Activated CD4-positive, alpha-beta T cell treated with anti-CD3 and anti-CD28 coated beads, Interleukin-2, Interleukin-6, amounts not matched to agents 100 ng/mL and 50 ng/mL, durations not matched to agents 16 hours and 8 hours (primary cell): ENCODE measurements at places on chromosomes 7 and 10.
A peak's percentile ranks its signal among the peaks of the same experiment; 100 is the strongest.

DNA sequence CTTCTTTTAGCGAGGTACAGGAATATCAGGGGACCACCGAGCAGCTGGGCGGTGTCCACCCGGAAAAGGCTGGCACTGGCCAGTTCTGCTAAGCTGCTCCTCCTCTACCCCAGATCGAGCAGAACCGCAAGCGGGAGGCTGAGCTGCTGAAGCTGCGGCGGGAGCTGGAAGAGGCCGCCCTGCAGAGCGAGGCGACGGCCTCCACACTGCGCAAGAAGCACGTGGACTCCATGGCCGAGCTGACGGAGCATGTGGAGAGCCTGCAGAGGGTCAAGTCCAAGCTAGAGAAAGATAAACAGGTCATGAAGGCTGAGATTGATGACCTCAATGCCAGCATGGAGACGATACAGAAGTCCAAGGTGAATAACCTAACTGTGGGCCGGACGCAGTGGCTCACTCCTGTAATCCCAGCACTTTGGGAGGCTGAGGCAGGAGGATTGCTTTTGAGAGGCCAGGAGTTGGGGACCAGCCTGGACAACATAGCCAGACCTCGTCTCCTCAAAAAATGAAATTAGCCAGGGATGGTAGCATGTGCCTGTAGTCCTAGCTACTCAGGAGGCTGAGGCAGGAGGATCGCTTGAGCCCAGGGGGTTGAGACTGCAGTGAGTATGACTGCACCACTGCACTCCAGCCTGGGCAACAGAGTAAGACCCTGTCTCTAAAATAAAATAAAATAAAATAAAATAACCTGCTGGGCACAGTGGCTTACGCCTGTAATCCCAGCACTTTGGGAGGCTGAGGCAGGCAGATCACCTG lies 15.3 kb downstream of the MYH16 start:
- no peak for DNase-seq

DNA sequence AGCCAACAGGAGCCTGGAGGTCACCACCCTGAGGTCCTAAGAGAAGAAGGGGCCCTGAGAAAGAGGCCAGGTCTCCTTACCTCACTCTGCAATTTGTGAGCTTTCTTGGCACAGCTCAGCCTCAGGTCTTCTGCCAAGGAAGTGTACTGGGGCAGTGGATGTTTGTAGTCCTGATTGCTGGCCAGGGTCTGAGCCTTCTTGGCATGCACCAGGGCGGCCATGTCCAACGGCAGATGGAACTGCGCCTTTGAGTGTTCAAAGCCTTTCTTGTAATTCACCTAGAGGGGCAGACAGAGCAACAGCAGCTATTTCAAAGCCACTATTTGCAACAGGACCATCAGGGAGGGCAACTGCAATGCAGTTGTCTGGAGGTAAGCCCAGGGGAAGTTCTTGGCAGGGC lies 51.7 kb downstream of the NRAP start:
- no peak for DNase-seq

GRCh38 chr7:21358648-21359047 lies 69.2 kb upstream of the SP4 start:
- peak; percentile 37 for DNase-seq

- DNase-seq: no peak
Observed at GRCh38 chr10:5573968-5574641, 49.3 kb downstream of the CALML3 start.

- no peak for DNase-seq
Observed at GRCh38 chr10:17236468-17237148, 8.6 kb downstream of the VIM start.

- DNase-seq: no peak
Observed at GRCh38 chr10:86703176-86703575, 34.9 kb downstream of the LDB3 start.

DNA sequence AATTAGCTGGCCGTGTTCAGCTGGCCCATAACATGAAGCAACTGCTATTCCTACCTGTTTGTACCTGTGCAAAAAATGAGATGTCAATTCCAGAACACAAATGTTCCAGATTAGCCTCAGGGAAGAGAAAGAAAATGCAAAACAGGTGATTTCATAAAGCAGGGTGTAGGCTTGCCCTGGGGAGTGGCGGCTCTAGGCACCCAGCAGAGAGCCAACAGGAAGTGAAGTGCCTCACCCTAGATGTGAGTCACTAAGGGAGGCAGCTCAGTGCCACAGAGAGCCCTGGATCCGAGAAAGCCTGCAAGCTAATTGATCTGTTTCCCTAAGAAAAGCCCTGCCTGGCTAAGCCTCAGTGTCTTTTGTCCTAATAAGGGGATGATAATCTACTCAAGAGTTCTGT lies 240.0 kb downstream of the ARHGAP21 start:
- DNase-seq: peak; percentile 51

- DNase-seq: no peak
Observed at GRCh38 chr7:55594414-55594813, 22.1 kb upstream of the VOPP1 start.

GRCh38 chr7:18834577-18834976 lies 282.9 kb downstream of the TWIST1 start:
- DNase-seq: no peak

DNA sequence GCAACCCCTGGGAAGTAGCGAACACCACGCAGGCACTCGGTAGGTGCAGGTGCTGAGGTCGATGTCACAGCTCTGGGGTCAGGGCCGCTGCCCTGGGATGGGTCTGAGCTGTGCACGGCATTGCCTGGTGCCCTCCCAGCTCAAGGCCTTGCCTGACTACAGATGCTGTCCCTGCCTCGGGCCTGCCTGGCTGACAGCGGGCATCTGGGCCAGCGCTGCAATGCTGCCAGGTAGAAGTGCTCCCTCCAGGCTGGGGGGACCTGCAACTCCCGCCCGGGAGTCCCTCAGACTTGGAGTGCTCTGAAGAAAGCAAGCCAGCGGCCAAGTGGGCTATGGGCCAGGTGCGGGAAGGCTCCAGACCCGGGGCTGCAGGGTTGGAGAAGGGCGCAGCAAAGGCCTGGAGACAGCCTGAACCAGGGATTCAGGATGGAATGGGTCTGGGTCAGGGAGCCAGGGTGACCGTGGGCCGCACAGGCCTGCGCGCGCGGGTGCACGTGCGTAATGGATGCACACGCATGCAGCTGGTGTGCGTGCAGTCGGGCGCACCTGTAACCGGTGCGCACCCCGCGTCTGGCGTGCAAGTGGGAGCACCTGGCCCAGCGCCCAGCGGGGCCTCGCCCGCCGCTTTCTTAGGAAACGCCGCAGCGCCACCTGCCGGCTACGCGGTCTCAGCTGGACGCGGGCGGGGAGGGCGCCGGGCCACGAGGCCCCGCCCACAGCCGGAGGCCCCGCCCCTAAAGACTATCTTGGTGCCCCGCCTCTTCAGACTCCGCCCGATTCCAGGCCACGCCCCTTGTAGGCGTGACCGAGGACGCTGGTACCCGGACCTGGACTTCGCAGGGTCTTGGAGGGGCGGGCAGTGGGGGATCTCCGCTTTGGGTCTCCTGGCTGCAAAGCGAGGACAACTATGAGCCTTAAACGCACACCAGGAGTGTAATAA lies 46.7 kb downstream of the MICALL2 start:
- DNase-seq: peak; percentile 93

DNA sequence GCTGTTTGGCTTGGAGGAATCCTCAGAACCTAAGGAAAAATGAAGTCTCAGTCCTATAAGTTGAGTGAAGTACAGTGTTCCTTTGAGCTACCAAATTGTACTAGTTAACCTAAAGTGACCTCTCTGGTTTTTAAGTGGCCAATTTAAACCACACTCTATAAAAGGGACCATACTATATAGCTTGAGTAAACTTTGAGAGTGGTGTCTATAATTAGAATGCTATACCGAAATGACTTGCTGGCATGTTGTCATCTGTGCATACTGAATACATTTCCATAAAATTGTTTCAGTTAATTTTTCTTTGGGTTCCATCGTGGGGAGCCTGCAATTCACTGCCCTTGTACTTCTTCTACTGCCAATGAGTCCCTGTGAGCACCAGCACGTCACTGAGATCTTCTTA lies 151.1 kb downstream of the DKK1 start:
- no peak for DNase-seq

DNA sequence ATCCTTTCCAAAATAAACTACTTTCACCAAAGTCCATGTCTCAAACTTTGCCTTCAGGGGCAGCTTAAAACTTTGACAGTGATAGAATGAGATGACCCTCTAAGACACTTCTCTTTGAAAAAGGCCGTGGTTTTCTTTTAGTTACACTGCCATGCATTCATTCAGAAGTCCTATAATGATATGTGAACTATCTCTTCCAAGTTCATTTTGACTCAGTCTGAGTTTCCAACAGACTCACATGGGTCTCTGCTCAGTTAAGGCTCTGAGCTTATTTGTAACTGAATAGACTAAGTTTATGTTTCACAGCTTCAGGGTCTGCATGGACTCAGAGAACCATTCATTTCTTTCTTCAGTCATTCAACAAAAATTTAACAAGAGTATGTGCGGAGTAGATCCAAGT lies 208.9 kb upstream of the PRSS1 start:
- no peak for DNase-seq

- no peak for DNase-seq
Observed at GRCh38 chr10:34346516-34347100, 468.5 kb downstream of the PARD3 start.

DNA sequence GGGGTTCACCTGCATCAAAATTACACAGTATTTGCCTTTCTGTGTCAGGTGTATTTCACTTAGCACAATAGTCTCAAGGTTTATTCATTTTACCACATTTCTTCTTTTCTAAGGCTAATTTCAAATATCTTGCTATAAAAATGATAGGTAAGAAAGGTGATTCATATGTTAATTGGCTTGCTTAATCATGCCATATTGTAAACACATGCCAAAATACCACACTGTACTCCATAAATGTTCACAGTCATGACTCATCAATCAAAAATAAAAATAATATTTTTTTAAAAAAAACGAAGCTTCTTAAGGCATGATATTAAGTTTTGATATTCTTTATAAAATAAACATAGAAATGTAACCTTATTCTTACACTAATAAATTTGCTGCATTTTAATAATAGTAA lies 947.1 kb downstream of the GRM8 start:
- no peak for DNase-seq

DNA sequence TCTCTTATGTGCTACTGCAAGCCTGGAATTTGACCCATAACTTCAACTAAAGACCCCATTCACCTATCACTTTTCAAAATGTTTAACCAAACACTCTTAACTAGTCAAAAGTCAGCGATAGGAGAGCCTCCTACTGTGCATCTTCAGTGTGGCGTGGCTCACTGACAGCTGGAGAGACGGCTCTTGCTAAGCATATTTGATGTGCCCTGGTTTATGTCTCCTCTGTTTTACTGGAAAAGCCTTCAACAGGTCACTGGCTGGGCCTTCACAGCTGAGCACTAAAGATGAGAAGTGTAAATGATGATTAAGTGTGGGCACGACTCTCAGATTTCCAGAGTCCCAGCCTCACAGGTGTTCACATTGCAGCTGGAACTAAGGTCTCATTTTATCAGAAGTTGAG lies 472.1 kb downstream of the SEMA3D start:
- DNase-seq: no peak

DNA sequence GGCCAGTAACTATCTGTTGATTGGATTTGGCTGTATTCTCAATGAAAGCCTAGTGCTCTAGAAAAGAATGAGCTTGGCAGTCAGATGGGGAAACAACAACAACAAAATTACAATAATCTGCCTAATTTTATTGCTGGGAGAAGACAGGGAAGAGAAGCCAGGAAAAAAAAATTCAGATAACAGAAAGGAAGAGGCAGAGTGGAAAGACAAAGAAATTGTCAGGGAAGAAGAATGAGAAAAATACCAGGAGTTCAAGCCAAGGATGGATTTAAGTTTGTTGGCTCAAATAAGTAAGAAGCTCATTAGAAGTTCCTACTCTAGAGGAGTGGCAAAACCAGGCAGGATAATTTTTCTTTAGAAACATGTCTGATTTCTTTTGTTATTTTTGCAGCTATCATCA lies 45.9 kb upstream of the PRKG1 start:
- no peak for DNase-seq

- no peak for DNase-seq
Observed at GRCh38 chr7:81482600-81483186, 287.2 kb downstream of the HGF start.

DNA sequence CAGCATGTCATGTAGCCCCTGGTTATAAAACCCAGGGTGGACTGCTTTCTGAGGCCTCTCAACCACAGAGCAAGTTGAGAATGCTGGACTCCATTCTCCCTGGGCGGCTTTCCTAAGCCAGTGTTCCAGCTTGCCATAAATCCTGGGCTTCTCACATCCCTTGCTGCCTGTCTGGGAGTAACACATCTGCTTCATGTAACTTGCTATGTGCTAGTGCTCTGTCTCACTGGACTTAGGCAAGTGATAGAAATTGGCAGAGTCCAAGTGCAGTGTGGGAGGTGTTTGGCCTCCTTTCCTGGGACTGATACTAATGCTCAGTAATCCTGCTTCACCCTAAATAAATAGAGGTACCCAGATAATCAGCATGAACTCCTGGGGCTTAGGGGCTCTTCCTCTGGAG lies 277.1 kb upstream of the POM121L12 start:
- DNase-seq: no peak

GRCh38 chr7:151157645-151158329 lies 9.7 kb downstream of the GBX1 start:
- DNase-seq: no peak

DNA sequence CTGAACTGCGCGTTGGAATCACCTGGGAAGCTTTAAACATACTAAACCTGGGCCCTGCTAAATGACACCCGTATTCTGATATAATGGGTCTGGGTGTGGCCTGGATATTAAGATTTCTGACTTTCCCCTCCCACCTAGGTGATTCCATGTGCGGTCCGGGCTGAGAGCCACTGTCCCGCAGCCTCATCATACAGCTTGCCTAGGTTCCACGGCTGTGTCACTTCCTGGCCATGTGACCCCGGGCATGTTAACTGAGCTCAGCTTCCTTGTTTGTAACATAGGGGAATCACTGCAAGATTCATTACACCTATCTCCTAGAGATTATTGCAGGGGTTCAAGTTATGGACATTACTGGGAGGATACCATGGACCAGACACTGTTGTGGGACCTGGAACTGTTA lies 472.7 kb upstream of the GALNT17 start:
- no peak for DNase-seq

GRCh38 chr7:94047956-94048355 lies 43.8 kb upstream of the BET1 start:
- DNase-seq: no peak

GRCh38 chr7:138352570-138353461 lies 107.2 kb upstream of the TRIM24 start:
- no peak for DNase-seq

- no peak for DNase-seq
Observed at GRCh38 chr7:112990624-112991023, 96.0 kb downstream of the GPR85 start.

- no peak for DNase-seq
Observed at GRCh38 chr7:30613366-30614325, 19.0 kb downstream of the GARS1 start.

DNA sequence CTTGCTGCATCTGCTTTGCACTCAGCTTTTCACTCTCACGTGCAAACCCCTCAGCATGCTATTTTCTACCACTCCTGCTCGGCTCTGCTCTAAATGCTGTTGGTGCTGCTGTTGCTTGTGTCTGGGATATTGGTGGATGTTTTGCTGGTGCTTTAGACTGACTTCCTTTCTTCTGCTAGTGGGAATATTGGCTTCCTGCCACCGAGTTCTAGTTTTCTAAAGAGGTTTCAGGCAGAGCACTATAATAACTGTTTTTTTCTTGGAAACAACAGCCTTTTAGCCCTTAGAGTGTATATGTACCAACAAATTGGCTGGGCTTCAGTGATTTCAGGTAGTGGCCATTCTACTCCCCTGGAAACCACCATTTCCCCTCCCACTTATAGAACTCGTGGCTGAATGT lies 27.8 kb downstream of the TMEM236 start:
- DNase-seq: no peak

- no peak for DNase-seq
Observed at GRCh38 chr7:159160450-159160849, 15.8 kb upstream of the VIPR2 start.

- DNase-seq: peak; percentile 65
Observed at GRCh38 chr7:26369593-26369992, 77.9 kb downstream of the SNX10 start.
